ENCODE measurements at places on chromosomes 13 and 19. TPM values are rescaled to one million over a fixed set of nuclear protein-coding genes. Genes with fewer than 3 reads are reported as not detected.

Gene ELANE
- total RNA-seq: not detected

Gene TRAPPC5
- total RNA-seq: 77.4 TPM

Gene C1QTNF9B
- total RNA-seq: not detected

Gene ATP8B3
- 8.7 TPM for total RNA-seq

DNA sequence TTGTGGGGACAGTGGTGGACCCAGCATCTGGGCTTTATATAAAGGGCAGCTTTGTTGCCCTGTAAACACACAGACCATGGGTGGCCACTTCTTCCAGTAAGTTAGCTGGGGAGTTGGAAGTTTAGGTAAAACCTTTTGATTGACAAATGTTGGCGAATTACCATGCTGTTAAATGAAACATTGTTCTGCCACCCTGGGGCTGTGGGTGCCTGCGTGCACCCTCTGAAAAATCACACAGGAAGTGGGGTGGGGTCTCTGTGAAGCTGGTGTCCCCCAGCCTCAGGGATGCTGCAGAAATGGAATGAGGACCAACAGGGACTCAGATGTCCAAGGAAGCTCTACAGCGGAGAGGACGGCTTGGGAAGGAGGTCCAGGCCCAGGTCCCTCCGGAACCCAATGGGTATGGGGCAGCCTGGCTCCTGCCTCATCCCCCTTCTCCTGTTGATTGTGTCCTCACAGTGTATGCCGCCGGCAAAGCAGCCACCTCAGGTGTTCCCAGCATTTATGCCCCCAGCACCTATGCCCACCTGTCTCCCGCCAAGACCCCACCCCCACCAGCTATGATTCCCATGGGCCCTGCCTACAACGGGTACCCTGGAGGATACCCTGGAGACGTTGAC, 2.8 kb upstream of the USF2 start:
- no peaks in the 10 kb centered on the region for H3K27me3 ChIP-seq
- DNase-seq: no peak
- no peaks in the 10 kb centered on the region for H3K4me1 ChIP-seq
- peak overlapping the region; percentile 32 for H3K4me3 ChIP-seq

GRCh38 chr19:1102407-1103131, 1.2 kb upstream of the GPX4 start:
- 0 out of 2 replicates have a peak, but pooled peaks cover 2% of the 10 kb centered on the region for H3K4me1 ChIP-seq
- DNase-seq: no peak
- H3K27me3 ChIP-seq: no peaks in the 10 kb centered on the region
- H3K36me3 ChIP-seq: peaks cover 7% of the 10 kb centered on the region
- H3K27ac ChIP-seq: no peak overlapping the region
- peak overlapping the region; percentile 69 for H3K4me3 ChIP-seq

DNA sequence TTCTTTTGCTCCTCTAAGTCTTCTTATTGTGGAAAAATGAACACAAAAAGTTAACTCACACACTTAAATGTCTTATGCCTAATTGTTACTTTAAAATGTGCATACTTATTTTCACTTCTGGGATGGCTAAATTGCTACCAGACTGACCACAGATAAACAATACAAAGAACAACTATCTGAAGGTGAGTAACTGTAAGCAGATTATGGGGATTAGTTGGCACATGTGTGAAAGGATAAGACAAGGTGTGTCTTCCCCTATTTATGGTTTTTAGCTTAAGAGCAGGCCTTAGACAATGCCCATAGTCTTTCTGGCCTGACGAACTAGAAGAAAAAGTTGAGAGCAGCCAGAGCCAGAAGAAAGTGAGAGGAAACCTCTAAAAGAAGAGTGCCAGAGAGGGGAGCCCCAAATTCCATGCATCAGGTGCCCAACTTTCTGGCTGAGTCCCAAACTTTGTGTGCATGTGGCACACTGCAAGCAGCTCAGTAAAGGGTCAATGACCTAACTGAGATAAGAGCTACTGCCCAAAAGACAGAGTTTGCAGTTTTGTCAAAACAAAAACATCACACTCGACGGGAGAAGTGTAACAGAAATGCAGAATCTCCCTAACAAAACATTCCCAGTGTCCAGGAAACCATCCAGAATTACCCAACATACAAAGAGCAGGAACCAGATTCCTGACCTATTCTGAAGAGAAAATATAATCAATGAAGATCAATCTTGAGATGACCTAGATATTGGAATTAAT, 375.4 kb downstream of the KCNRG start:
- peaks cover 19% of the 10 kb centered on the region for H3K4me1 ChIP-seq
- no peak overlapping the region for H3K27ac ChIP-seq
- DNase-seq: no peak

DNA sequence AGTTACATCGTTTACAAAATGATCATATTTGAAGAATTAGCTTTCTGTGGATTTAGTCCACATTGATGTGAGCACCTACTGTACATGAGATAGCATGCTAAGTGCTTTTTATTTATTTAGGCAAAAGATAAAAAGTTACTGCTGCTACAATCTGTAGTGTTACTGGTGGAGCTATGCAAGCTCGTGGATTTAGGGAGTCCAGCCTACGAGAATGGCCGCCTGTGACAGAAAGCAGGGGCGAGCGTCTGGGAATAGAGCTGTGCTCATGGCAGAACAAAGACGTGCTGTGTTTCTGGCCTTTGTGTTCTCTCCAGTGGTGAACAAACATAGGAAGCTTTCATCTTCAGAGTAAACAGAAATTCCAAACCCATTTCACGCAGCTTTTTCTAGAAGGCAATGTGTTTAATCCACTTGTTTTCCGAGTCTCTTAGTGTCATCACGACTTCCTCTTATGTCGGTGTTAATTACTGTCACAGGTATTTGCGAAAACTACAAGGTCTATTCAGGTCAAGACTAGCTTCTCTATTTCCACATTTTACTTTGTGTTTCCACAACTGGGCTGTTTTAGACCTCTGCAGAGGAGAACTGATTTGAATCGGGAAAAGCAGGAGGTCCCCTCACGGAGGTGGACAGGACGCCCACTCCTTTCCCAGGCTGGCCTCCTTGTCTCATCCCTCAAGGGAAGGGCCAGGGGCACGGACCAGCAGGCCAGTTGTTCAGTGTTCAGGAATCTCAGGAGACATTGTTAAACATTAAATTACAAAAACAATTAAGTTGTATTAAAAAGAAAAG, 67.3 kb downstream of the ATP11A start:
- H3K4me1 ChIP-seq: no peaks in the 10 kb centered on the region
- H3K36me3 ChIP-seq: peaks cover 4% of the 10 kb centered on the region
- H3K27ac ChIP-seq: no peak overlapping the region
- H3K4me3 ChIP-seq: no peak overlapping the region
- no peak for DNase-seq

- H3K27ac ChIP-seq: no peak overlapping the region
- no peaks in the 10 kb centered on the region for H3K4me1 ChIP-seq
- DNase-seq: no peak
- H3K4me3 ChIP-seq: no peak overlapping the region
These were observed 28.8 kb downstream of the CELF5 start for GRCh38 chr19:3253270-3253669.
